Panc1 (cell line): ENCODE measurements at places on chromosomes 2 and 18. TPM values are rescaled to one million over a fixed set of nuclear protein-coding genes. Genes with fewer than 3 reads are reported as not detected.

GRCh38 chr2:241873803-241874110 lies 4.2 kb downstream of the RTP5 start:
- no peak for DNase-seq

DNA sequence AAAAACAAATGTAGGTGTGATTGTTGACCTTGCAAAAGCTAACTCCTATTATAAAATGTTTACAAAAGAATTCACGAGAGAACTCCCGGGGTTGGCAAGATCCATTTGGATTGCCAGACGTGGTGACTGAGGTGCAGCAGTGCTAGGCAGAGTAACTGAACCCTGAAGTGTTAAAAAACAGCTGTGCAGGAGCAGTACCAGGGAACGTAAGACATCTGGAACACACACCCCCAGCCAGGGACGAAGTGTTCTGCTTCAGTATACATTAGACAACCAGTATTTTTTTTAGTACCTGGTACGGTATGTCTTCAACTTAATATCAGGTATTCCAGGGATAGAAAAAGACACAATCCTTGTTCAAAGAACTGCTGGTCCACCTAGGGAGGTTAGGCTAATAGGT lies 272.1 kb upstream of the EPAS1 start:
- DNase-seq, result no peak

Gene ARHGEF4
- 0.80 TPM for total RNA-seq

Gene HMSD
- total RNA-seq, result 1.3 TPM

Gene CDH19
- not detected for total RNA-seq
